ENCODE measurements at places on chromosomes 2 and 18.

GRCh38 chr2:106789185-106789584 lies 96.8 kb downstream of the ST6GAL2 start:
- DNase-seq, result no peak

- no peak for DNase-seq
These were observed 273.1 kb downstream of the NAPG start for GRCh38 chr18:10798727-10799550.

DNA sequence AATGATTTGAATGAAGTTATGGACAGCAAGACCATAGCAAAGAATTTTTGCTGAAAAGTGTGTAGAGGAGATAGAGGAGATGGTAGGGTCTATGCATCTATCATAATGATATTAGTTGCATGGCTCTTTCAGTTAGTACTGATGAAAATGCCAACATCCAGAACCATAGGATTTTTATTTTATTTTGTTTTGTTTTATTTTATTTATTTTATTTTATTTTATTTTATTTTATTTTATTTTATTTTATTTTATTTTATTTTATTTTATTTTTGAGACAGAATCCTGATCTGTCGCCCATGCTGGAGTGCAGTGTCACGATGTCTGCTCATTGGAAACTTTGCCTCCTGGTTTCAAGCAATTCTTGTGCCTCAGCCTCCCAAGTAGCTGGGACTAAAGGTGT lies 1021.1 kb upstream of the ZEB2 start:
- no peak for DNase-seq

DNA sequence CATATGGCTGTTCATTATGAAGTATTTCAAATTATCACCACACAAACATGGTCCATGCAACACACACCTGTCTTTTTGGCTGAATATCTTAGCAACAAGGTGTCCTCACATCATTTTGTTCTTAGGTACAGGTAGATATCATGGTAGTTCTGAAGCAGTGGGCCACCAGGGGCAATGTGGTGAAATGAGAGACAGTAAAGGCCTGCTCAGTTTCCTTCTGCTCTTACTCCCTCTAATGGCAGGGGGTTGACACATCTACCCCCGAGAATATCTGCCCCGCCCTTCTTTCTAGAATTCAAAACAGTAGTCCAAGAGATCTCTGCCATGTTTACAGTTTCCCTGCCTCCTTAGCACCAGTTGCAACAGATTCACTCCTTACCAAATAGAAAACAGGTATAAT lies 147.0 kb upstream of the KLHL14 start:
- no peak for DNase-seq

Data from BJ (cell line).